ENCODE measurements at places on chromosomes 2 and 18.

GRCh38 chr2:86420913-86421312, 20.3 kb upstream of the KDM3A start:
- no peak for DNase-seq

DNA sequence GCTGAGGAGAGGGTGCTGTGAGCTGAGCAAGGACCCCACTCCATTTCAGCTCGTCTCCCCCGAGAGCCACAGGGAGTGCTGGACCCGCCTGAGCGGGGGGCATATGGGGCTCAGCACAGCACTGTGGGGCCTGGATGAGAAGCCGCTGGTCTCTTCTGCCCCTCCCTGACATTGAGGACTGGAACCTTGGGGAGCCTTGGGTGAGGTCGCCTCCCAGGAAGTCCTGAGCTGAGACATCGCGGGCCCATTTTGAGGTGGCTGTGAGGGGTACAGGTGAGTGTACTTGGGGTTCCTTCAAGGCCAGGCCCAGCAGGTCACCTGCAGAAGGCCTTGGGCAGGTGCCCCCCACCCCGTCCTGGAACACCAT, 3.1 kb upstream of the AQP12A start:
- DNase-seq = no peak

DNA sequence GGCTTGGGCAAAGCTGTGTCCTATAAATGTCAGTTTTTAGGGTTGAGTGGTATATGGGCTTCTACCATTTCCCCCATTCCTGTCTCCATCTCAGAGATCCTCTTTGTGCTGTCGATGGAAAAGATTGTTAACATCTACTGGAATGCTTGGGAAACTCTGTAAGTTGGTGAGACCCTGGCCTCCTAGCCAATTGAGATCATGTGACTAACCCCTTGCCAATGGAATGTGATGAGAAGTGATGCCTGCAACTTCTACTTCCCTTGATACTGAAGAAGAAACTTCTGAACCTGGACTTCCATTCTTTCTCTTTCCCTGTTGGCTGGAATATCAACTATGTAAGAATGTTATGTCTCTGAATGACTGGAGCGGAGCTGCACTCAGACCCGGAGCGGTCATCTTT, 14.5 kb downstream of the SLC39A10 start:
- no peak for DNase-seq

DNA sequence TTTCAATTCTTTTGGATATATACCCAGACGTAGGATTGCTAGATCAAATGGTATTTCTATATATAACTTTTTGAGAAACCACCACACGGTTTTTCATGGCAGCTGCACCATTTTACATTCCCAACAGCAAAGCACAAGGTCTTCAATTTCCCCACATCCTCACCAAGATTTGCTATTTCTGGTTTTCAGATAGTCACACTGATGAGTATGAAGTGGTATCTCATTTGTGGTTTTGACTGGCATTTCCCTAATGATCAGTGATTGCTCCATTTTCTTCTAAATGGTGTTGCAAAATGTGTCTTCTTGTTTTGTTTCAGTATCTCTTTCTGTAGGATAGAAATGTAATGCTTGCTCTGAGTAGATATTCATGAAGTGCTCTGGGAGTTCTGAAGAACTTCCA, 52.0 kb downstream of the ANKRD44 start:
- no peak for DNase-seq

GRCh38 chr2:219406861-219407230, 11.3 kb upstream of the DES start:
- DNase-seq = no peak
